ENCODE measurements at places on chromosomes 13 and 19.

DNA sequence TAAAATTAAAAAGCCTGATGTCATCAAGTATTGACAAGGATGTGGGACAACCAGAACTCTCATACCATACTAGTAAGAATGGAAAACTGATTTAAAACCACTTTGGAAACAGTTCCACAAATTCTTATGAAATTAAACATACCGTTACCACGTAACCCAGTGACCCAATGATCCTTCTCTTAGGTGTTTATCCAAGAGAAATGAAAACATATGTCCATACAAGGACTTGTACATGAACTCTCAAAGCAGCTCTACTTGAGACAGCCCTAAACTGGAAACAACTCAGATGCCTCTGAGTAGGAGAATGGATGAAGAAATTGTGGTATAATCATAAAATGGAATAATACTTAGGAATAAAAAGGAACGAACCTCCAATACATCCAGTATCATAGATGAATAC lies 27.6 kb downstream of the SLC6A16 start:
- DNase-seq: no peak

- no peak for DNase-seq
Observed at GRCh38 chr13:57748096-57748495, 116.6 kb downstream of the PCDH17 start.

DNA sequence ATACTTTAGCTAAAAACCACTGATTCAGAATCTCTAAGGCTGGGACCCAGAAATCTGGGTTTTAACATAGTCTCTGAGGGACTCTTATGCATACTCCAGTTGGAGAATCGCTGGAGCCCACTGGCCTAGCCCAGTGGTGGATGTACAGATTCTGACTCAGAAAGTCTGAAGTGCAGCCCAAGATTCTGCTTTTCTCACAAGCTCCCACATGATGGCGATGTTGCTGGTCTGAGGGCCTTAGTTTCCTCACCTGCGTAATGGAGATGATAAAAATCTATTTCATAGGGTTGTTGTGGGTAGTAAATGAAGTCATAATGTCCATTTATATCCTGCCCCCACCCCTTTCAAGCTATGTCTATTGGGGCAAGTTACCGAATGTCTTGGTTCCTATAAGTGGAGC lies 7.7 kb upstream of the CDADC1 start:
- no peak for DNase-seq

- no peak for DNase-seq
Observed at GRCh38 chr13:40186626-40187323, 479.7 kb downstream of the FOXO1 start.

- DNase-seq: no peak
Observed at GRCh38 chr13:72261732-72262131, 394.7 kb upstream of the DACH1 start.

DNA sequence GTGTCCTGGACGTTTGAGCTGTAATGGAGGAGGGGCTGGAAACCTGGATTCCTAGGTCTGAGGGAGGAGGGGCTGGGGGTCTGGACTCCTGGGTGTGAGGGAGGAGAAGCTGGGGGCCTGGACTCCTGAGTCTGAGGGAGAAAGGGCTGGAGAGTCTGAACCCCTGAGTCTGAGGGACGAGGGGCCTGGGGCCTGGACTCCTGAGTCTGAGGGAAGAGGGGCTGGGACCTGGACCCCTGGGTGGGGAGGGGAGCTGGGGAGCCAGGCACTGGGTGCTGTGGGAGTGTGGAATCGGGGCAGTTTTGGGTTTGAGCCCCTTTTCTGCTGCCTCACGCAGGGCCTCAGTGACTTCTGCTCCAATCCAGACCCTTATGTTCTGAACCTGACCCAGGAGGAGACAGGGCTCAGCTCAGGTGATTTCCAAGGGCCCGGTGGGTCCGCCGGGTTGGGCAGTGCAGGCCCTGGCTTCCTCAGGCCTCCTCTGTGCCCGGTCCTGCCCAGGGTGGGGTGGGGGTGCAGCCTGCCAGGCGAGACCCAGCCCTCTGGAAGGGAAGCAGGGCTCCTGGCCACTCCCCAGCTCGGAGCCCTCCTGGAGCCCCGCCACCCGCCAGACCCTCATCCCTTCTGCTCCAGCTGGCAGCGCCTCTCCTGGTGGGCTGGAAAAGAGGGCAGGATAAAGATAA lies 14.4 kb downstream of the TTYH1 start:
- DNase-seq: no peak

- DNase-seq: no peak
Observed at GRCh38 chr13:70568571-70568970, 460.3 kb upstream of the KLHL1 start.
